ENCODE measurements at places on chromosomes 5 and 9. TPM values are rescaled to one million over a fixed set of nuclear protein-coding genes. Genes with fewer than 3 reads are reported as not detected.

DNA sequence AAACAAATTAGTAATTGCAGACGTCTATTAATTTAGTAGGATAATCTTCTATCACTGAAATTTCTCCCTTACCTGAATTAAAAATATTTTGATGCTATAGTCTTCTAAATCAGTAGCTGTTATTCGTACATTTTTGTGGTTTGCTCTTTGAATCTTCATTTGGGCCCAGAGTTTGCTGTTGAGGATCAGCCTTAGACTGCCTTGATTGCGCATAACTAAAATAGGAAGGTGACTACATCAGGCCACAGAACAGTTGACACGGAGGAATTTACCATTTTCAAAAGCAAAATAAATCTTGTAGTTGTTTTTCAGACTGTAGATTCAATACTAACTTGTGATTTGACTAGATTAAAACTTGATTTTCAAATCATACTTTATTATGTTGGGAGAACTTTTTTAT, 11.8 kb upstream of the NADK2 start:
- DNase-seq, result no peak

DNA sequence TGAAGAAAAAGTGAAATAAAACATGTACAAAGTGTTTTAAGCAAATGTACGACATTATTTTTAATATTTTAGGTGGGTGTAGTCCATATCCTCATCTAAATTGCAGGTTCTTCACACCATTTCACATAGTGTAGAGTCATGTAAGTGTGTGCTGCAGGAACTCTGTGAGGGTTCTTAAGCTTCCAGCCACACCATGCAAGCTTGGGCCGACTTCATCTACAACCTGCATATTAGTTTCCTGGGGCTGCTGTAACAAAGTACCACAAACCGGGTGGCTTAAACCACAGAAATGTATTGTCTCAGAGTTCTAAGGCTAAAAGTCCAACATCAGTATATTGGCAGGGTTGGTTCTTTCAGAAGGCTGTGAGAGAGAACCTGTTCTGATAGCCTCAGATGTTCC, 10.2 kb downstream of the PAM start:
- no peak for DNase-seq

- DNase-seq, result no peak
Measured at GRCh38 chr5:28265877-28266276, 1227.5 kb upstream of the CDH9 start.

DNA sequence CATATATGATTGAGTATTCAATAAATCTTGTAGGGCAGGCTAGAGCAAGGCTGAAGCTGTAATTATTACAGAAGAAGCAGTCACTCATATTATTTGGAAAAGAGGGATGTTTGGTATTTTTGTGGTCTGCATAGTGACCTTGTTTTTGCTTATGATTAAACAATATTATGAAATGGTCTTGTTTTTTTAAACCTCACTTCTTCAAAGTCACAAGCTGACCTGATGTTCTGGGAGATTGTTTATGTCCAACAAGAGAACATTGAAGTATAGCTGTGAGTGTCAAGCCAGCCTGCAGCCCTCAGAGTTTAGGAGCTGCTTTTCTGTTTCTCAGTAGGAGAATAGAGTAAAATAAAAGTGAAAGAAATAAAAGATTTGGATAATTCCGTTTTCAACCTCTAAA, 342.2 kb downstream of the LRRC70 start:
- DNase-seq, result no peak

- DNase-seq, result no peak
Measured at GRCh38 chr5:149257889-149258705, 13.6 kb upstream of the AFAP1L1 start.

- no peak for DNase-seq
Measured at GRCh38 chr9:93301291-93301811, 117.4 kb downstream of the WNK2 start.

- DNase-seq, result no peak
Measured at GRCh38 chr9:8552732-8553131, 753.2 kb upstream of the DMAC1 start.

- DNase-seq, result no peak
Measured at GRCh38 chr9:108443741-108444140, 412.0 kb downstream of the ACTL7B start.

GRCh38 chr9:136180586-136180985, 24.3 kb downstream of the LHX3 start:
- DNase-seq, result no peak

GRCh38 chr9:69431777-69432176, 106.8 kb downstream of the ENTREP1 start:
- no peak for DNase-seq

DNA sequence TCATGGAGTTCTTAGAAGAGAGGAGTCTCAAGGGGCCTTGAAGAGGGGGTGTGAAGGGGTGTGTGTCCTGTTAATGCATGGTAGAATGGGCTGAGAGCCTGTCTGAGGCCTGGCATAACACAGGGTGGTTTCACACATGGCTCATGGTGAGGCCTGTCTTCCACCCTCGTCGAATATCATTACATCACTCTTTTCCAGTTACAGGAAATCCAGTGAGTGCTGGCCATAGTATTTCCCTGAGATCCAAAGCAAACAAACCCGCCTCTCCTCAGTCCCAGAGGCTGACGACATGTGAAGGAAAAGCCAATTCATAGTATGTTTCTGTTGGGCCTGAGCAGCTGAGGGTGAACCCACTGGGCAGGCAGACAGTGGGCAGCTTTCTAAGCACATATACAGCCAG, 159.4 kb upstream of the NR3C1 start:
- no peak for DNase-seq

- peak; percentile 59 for DNase-seq
Measured at GRCh38 chr9:36074870-36075532, 38.3 kb downstream of the RECK start.

DNA sequence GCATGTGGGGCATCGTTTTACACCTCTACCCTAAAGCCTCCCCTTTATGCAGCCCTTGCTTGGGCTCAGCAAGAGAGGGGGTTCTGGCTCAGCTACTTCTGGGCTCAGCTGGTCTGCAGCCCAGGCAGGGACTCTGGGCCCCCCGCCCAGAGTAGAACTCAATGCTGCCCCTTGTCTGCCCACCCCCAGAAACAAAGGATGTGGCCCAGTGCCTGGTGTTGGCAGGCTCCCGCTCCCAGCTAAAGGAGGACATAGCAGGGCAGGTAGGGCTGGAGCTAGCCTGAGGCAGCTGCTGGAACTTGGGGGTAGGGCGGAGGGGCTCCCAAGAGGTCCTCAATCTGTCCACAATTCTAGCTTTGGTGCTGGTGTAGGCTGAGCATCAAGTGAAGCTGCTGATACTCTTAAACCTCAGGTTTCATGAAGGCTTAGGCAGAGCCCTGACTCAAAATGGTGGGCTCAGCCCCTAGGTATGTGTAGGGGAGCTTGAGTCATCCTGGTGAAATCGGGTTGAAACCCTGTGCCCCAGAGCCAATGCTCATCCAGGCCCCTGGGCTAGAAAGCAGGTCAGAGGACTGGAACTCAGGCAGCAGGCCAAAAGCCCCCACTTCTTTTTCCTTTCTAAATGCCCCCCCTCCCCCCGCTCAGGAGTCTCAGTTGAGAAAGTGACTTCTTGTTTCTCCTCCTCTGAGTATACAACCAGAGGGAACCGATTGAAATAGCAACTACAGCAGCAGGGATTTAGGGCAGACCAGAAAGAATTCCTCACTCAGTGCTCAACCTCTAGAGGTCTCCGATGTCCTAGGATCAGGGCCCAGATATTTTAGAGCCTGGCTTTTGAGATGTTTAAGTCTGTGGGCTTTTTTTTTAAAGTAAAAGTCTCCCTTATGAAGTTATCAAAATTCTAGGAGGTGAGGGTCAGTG, 11.4 kb downstream of the PSD2 start:
- peak; percentile 17 for DNase-seq

GRCh38 chr5:67037171-67037570, 159.4 kb downstream of the CD180 start:
- no peak for DNase-seq

DNA sequence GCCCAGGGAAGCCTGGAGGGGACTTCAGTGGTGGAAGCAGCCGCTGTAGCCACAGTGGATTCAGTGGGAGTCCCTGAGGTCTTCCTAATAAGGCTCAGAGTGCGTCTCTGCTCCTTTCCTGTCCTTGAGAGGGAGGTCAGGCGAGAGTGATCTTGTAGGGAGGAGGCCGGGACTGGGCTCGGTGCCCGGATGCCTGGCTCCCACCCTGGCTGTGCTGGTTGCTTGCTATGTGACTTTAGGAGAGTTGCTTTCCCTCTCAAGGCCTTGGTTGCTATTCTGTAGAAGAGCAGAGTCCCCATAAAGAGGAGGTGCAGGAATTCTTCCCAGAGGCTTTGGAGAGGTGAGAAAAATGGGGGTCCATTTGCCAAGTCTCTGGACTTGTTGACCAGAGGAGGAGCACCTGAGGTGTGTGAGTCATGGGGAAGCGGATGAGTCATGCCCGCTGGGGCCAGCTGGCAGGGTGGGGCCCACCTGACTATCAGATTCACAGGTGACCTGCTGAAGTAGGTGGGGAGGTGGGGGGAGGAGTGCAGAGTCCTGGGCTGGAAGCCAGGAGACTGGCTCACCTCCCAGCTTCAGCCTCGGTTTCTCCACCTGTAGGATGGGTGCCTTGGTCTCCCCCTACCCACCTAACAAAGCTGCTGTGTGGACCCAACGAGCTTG, 13.8 kb downstream of the GSN start:
- DNase-seq, result peak; percentile 95

GRCh38 chr9:974996-975739, 1.3 kb upstream of the DMRT3 start:
- DNase-seq, result no peak

DNA sequence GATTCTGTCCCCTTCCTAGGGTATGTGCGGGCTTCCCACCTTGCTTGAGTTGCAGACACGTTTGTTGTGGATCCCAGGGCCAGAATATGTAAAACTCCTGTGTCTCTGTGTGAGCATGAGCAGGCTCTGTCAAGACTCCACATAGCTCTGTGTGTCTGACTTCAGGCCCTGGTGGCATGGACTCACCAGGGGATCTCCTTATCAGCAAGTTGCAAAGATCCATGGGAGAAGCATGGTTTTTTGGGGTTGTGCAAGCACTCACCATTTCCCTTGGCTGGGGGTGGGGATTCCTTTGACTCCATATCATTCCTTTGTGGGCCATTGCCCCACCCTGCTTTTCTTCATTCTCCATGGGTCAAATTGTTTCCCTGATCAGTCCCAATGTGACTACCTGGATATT, 205.6 kb downstream of the TUSC1 start:
- no peak for DNase-seq

- no peak for DNase-seq
Measured at GRCh38 chr5:179319741-179320281, 25.4 kb downstream of the ADAMTS2 start.

- DNase-seq, result peak; percentile 51
Measured at GRCh38 chr9:134049236-134049635, 18.6 kb downstream of the BRD3 start.

DNA sequence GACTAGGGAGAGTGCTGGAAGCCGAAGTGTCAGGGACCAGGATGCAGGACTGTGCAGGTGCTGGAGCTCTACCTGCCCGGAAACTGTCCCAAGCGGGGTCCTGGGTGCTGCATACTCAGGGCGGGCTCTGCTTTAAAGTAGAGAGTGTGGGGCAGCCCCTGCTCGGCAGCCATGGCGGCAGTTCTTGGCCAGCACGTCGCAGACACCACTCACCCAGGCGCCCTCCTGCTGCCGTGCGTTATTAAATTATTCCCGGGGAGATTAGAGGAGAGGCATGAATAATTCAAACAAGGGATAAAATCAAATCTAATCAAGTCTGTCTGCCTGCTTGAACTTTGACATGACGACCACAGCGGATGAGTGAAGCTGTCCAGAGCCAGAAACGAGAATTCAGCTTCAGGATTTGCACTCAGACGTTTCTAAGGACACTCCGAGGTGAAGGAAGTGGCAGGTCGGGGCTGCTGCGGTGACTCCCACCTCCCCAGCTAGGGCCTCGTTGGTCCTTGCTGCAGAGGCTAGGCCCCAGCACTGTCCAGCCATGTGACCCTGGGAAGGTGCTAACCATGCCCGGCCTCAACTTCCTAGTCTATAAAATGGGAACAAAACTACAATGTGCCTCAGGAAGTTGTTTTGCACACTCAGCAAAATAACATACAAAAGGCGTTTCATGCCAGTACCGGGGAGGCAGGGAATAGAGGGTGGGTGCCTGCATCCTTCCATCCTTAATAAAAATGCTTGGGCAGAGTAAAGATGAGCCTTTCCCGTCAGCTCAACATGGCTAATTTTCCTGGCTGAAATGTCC, 91.3 kb upstream of the ADAMTS2 start:
- DNase-seq, result no peak

- no peak for DNase-seq
Measured at GRCh38 chr5:83281658-83282057, 189.9 kb upstream of the VCAN start.

GRCh38 chr5:163964671-163965070, 459.3 kb downstream of the MAT2B start:
- no peak for DNase-seq

DNA sequence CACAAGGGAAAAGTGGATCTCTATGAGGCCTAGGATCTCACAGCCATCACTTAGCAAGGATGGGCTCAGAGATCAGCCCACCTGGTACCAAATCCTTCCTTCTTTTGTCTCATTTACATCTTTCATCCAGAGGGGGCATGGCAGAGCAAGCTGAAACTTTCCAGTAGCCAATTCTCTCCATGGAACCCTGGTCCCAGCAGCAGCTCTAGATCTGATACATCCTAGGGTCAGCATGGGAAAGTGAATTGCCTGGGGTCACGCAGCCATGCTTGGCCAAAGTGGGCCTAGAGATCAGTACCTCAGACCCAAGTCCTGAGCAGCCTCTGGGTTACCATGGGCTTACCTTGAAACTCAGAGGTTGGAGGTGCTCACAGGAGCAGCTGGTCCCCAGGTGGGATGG, 170.5 kb downstream of the GABBR2 start:
- DNase-seq, result no peak

- DNase-seq, result no peak
Measured at GRCh38 chr9:94005272-94005901, 50.2 kb upstream of the BARX1 start.

- DNase-seq, result no peak
Measured at GRCh38 chr5:107184066-107184465, 486.7 kb downstream of the EFNA5 start.

- DNase-seq, result no peak
Measured at GRCh38 chr9:91191411-91192380, 170.0 kb downstream of the AUH start.

DNA sequence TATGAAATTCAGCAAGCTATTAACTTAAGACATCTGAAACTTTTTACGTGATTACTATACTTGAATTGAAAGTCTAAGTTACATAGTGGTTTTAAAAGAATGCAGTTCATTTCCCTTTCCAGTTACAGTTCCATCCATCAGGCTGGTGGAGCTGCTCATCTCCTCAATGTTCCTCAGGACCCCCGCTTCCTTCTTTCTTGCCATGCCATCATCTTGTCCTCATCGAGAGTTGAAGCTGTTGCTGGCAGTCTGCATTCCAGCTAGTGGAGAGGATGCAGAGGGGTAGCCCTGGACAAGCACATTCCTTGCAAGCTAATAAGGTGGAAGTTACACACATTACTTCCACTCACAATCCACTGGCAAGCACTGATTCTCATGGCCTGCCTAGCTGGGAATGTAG, 8.8 kb upstream of the RNF183 start:
- DNase-seq, result no peak

Gene S100Z
- not detected for total RNA-seq

Gene PIK3R1
- total RNA-seq, result 74.9 TPM

Gene ACOT12
- not detected for total RNA-seq

Gene PAM
- 64.4 TPM for total RNA-seq

Gene IGIP
- total RNA-seq, result 8.1 TPM

Gene GMCL2
- not detected for total RNA-seq

Gene MZB1
- total RNA-seq, result 10.2 TPM

Gene PDLIM4
- total RNA-seq, result 5.6 TPM

Gene LEAP2
- 9.9 TPM for total RNA-seq

Gene SPINK13
- not detected for total RNA-seq

Gene SPATA31A3
- total RNA-seq, result not detected

Gene SEMA6A
- 106 TPM for total RNA-seq

Gene PTPN3
- total RNA-seq, result 25.8 TPM

Gene WDR5
- 19.9 TPM for total RNA-seq

Gene DDX4
- not detected for total RNA-seq

Gene SLC4A9
- total RNA-seq, result not detected
